ENCODE measurements at places on chromosomes 3 and 15.
A peak's percentile ranks its signal among the peaks of the same experiment; 100 is the strongest.

- peak; percentile 41 for DNase-seq
These were observed 285.1 kb upstream of the MANF start for GRCh38 chr3:51099794-51100535.

DNA sequence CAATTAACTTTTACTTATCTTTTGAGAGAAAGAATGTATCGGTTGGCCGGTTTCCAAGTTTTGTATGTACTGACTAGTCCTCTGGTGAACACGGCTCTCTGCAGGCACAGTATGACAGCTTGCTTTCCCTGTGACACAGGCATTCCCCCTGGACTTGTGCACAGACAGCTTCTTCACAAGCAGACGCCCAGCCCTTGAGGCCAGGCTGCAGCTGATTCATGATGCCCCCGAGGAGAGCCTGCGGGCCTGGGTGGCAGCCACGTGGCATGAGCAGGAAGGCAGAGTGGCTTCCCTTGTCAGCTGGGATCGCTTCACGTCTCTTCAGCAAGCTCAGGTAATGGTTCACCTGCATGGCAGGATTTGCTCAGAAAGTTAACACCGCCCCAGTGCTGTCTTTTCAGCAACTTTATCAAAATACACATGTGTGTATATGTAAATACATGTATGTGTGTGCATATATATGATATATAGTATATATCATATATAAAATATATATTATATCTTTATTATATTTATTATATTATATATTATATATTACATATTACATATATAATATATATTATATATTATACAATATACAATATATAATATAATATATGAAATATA lies 25.5 kb downstream of the FAN1 start:
- DNase-seq = no peak

- DNase-seq = no peak
These were observed 1036.6 kb downstream of the IGSF11 start for GRCh38 chr3:117998071-117998470.

- no peak for DNase-seq
These were observed 166.8 kb upstream of the LRRN1 start for GRCh38 chr3:3632449-3632848.

DNA sequence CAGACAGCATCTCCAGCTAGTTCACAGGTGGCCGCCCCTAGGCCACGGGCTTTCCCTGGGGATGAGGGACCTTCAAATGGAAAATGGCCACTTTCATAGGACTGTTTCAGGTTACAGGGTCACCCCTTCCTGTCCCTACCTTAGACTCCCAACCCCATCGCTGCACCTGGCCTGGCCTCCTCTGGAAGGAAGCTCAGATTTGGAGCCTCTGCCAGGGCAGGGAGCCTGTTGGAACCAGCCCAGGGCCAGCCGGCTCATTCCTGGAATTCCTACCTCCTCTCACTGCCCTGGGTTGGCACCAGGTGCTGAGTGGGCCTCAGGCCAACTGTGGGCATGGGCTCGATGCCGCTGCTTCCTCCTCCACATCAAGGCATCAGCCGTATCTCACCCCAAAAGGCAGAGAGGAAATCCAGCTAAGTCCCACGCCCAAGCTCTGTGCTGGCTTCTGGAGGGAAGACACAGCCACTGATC lies 42.2 kb downstream of the KLHL25 start:
- no peak for DNase-seq

- DNase-seq = peak; percentile 57
These were observed 674 bp downstream of the SERP1 start for GRCh38 chr3:150545419-150546225.

GRCh38 chr15:69723404-69724096 lies 270.9 kb downstream of the RPLP1 start:
- no peak for DNase-seq

DNA sequence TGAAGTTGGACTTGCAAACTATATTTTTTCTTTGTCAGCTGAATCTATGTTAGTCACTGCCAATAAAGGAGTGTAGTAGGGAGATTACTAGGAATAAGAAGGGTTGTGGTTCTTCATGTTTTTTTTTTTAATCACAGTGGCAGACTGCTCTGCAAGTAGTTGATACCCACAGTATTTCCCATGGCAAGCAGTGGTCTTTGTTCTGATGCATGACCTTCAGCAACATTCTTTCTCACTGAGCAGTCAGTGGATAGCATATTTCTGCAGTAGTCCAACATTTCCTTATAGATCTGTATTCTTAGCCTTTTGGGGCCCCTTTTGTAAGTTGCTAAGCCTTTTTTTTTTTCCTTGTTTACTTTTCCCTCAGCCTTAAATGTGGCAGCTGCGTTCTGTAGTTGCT lies 151.1 kb downstream of the DOCK3 start:
- no peak for DNase-seq

DNA sequence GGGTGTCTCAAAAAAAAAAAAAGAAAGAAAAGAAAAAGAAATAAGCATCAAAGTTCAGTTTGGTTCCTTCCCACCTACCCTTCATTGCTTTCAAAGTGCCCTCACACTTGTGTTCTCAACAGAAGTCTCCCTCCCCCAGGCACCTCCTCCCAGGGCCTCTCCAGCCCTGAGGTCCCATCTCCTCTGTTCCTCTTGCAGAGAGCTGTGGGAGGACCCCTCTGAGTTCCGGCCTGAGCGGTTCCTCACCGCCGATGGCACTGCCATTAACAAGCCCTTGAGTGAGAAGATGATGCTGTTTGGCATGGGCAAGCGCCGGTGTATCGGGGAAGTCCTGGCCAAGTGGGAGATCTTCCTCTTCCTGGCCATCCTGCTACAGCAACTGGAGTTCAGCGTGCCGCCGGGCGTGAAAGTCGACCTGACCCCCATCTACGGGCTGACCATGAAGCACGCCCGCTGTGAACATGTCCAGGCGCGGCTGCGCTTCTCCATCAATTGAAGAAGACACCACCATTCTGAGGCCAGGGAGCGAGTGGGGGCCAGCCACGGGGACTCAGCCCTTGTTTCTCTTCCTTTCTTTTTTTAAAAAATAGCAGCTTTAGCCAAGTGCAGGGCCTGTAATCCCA lies 6.1 kb downstream of the CYP1A2 start:
- DNase-seq = no peak

DNA sequence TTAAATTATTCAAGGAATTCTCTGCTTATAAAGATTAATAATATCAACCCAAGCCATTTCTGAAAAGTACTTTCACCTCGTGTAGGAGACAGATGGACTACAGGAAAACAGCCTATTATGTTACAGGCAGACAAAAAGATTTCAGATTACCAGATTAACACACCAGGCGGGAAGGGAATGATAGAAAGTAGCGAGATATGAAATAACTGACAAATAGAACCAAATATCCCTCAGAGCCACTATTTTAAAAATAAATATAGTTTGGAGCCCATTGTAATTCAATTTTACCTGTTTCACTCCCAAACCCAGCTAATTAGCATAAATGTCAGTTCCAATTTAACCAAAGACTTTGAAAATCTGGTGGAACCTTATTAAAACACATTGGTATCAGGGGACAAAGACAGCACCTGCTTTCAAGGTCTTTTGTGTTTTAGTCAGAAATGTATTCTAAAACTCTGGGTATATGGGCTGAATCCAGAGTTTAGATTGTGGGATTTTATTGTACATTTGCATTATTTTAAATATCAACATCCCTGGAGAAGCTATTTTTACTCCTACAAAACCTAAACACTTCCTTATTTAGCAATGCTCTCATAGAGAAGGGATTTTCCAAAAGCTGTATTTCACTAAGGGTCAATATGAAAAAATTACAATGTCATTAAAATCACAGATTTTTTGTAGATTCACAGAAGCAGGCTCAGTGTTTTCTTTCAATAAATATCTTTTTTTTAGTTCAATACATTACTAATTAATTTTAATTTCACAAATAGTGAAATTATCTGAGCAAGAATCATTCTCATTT lies 138.4 kb downstream of the TNIK start:
- no peak for DNase-seq

DNA sequence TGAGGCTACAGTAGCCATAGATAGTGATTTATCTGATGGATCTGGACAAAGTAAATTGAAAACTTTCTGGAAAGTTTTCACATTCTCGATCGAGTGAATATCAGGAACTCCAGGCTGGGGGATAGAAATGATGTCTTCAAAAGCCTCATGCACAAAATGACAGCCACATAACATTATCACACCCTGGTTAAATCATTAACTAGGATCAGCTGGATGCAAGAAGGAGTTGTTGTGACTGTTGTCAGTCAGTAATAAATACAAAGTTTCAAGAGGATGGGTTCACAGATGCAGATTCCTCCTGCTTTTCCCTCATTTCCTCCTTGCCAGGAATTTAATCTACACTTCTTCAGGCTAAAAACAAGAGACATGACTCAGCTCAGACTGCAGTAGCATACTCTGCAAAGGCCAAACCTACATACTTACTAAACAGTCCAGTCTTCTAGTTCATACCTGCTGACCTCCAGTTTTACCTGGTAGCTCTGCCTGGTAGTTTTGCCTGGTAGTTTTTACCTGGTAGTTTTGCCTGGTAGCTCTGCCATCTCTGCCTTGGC lies 40.9 kb downstream of the C2CD4A start:
- DNase-seq = no peak

GRCh38 chr15:89837830-89838178 lies 23.2 kb upstream of the ANPEP start:
- no peak for DNase-seq

GRCh38 chr3:53170325-53171063 lies 9.5 kb downstream of the PRKCD start:
- peak; percentile 7 for DNase-seq

- no peak for DNase-seq
These were observed 26.3 kb upstream of the GOLGA6C start for GRCh38 chr15:75231836-75232235.

DNA sequence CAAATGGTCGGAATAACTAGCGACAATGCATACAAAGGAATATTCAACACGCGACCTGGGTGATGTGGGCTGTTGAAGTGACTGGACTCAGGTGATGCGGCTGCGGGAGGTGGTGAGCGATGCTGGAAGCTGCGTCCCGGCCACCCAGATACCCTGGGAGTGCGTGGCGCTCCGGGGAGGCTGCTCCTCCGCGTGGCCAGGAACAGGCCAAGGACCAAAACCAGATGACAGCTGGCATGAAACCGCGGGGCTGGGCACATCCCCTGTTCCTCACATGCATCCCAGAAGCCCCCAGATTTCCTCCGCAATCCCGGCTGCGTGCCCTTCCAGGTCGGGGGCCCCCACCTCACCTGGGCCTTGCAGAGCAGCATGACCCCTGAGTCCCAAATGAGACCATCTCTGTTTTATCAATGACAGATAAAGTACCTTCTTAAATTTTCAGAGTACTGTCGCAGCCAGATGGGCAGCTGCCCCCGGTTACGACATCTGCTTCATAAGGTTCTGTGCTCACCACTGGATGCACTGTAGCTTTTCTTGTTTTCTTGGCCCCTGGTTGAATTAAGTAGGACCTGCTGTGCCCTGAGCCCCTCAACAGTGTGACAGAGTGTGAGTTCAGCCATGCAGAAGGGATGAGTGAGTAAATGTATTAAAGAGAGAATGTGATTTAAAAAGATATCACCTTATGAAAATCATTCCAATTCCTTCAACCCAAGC lies 278.2 kb downstream of the GABRG3 start:
- DNase-seq = no peak

DNA sequence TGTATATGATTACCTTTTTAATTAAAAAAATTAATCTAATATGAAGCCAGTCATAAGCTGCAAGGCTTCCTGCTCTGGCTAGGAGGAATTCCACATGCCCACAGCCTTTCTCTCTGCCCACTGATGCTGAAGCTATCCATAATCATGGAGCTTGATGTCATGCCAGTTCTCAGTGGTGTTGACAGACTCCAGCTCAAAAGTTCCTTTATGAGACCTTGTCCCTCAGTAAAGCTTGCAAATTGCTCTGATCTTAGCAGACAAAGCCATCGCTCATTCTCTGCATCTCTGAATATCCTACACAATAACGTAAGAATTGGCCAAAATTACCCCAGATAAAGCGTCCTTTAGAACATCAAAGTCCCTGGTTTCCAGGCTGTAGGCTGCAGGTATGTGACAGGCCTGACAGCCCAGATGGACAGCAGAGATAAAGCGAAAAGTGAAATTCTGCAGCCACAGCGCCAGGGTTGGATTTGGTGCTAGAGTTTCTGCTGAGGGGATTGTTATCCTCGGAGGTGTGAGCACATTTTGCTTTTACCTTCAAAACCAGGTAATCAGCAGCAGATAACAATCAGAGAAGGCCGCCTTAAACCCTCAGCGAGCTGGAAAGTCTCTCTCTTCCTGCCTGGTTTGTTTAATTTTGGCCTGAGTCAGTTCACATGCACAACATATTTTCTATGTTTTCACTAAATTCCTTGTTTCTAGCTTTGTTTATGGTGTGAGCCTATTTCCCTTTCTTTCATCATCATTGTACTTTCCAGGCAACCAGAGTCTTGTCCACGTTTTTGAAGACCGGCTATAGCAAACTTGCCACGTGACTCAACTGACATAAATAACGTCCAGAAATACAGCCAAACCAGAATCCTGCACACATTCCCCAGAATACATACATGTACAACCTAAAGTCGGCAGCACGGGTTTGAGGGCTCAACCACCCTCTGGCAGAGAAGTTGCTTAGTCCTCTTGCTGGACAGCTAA lies 36.6 kb upstream of the ALDH1A3 start:
- no peak for DNase-seq

- no peak for DNase-seq
These were observed 507.0 kb downstream of the FOXP1 start for GRCh38 chr3:71076361-71077002.

DNA sequence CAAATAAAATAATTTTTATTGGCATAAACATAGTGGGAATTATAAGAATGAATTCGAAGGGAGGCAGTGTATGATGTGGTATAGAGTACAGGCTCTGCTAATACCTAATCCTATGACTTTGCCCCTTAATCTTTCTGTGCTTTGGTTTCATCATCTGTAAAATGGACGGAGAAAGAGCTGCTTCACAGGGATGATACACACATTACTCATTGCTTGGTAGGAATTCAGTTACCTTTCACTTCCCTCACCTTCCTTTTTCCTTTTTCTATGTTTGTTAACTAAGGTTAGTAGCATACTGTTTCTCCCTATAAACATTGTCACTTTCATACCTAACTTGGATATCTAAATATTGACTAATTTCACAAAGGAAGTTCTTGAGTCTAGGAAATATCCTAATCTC lies 36.2 kb downstream of the LEKR1 start:
- no peak for DNase-seq

DNA sequence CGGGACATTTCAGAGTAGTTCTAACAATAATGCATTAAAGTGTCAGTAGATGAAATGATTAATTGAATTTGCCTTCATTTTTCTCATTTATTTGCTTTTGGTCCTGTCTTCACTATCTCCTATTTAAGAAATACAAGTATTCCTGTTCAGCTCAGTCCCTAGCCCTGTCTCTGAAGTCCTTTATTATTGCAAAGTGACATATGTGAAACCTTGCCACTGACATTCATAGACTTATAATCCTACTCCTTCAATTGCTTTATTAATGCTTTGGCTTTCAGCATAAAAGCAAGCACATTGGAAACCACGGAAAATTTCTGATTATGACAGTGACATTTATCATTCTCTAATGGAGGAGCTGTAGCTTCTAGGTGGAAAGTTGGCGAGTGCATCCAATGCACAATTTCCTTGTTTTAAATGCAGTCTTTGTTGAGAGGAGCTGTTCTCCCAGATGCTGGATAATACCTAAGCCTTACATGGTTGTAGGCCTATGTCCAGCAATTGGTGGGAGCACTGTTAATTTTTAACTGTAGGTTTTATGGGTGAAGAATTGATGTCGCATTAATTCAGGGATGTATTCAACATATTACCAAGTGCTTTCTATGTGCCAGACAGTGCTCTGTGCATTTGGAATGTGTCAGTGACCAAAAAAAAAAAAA lies 337.8 kb downstream of the FEZF2 start:
- DNase-seq = no peak

GRCh38 chr3:45612138-45612537 lies 17.6 kb downstream of the LIMD1 start:
- no peak for DNase-seq
